ENCODE measurements at places on chromosomes 5 and 9.

DNA sequence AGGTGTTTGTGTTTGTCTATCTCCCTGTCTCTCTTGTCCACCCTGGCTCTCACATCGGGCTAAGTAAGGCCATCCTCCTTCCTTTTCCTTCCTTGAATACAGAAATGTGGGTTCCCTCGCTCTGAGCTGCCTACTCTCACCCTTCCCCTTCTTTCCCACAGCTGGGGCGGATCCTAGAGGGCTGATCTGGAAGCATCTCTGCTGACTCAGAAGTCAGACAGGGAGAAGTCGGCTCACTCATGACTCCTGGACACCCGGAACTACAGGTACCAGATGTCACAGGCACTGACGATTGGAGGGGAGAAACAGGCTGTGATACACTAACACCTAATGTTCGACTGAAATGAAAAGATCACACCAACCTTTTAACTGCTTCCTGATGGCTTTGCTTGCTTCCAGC is 41.3 kb downstream of the PTPN3 start:
- DNase-seq = no peak
- H3K4me1 ChIP-seq = peaks cover 36% of the 10 kb centered on the region
- H3K4me3 ChIP-seq = no peak overlapping the region

- no peaks in the 10 kb centered on the region for H3K36me3 ChIP-seq
- H3K4me3 ChIP-seq = no peak overlapping the region
- no peak overlapping the region for H3K27ac ChIP-seq
Measured at GRCh38 chr5:110815916-110816605, 77.3 kb downstream of the SLC25A46 start.

GRCh38 chr5:55855509-55855908 is 4.4 kb downstream of the IL31RA start:
- no peaks in the 10 kb centered on the region for H3K27me3 ChIP-seq
- H3K36me3 ChIP-seq = no peaks in the 10 kb centered on the region
- no peak overlapping the region for H3K4me3 ChIP-seq

- H3K27ac ChIP-seq = no peak overlapping the region
- H3K4me3 ChIP-seq = no peak overlapping the region
- no peaks in the 10 kb centered on the region for H3K4me1 ChIP-seq
Measured at GRCh38 chr9:107227774-107228173, 55.3 kb upstream of the RAD23B start.

DNA sequence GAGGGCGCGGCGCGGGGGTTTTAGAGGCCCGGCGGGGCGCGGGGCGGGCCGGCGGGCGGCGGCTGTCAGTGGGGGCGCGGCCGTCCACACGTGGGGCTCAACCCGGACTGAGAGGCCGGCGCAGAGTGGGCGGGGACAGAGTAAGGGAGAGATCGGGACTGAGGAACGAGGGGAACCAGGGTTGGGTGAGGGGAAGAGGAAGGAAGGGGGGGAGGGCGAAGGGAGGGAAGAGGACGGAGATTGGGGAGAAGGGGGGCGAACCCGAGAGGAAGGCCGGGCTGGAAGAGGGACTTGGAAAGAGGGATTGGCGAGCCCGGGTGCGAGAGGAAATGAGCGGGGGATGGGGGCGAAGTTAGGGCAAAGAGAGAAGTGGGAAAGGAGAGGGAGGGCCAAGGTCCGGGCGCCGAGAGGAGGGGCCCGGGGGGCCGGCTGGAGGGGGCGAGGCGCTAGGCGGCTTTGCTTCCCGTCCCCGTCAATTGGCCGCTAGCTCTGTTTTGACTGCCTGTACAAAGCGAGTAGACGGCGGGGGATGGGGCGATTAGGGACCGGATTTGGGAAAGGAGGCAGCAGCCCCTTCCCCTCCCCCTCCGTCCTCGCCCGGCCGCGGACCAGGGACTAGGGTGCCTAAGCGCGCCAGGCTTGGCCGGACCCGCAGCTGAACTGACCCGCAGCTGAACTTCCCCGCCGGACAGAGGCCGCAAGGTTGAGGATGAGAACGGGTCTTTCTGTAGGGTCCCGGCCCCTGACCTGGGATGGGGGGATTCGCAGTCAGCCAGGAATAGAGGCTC is 399 bp upstream of the FBN2 start:
- DNase-seq = peak; percentile 52
- H3K27me3 ChIP-seq = peaks cover 3% of the 10 kb centered on the region
- peaks cover 20% of the 10 kb centered on the region for H3K4me1 ChIP-seq
- H3K27ac ChIP-seq = peak overlapping the region; percentile 61
- H3K4me3 ChIP-seq = peak overlapping the region; percentile 90

- no peaks in the 10 kb centered on the region for H3K36me3 ChIP-seq
- peak; percentile 36 for DNase-seq
- no peaks in the 10 kb centered on the region for H3K27me3 ChIP-seq
- no peak overlapping the region for H3K4me3 ChIP-seq
- peaks cover 12% of the 10 kb centered on the region for H3K4me1 ChIP-seq
Measured at GRCh38 chr5:148556835-148557234, 97.5 kb downstream of the HTR4 start.

DNA sequence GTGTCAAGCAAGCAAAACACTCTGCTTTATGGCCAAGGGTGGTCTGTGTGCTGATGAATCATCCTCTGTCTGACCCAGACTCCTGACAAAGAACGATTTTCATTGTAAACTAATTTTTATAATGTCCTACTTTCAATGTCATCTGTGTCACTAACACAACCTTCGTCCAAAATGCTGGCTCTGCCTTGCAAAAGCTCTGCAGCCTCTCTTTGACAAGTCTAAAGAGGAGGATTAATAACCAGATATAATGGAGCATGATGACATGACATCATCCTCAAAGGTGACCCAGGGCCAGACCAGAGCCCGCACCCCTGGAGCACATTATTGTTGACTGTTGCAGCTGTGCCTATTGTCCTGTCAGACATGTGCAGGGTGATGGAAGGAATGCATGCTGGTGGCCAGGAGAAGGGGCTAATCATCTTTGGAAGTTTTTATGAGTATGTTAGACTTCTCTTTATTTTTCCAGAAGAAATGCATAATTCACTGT is 589.4 kb downstream of the NR2F1-AS1 start:
- no peaks in the 10 kb centered on the region for H3K4me1 ChIP-seq
- H3K36me3 ChIP-seq = no peaks in the 10 kb centered on the region
- H3K27ac ChIP-seq = no peak overlapping the region
- H3K4me3 ChIP-seq = no peak overlapping the region
- no peak for DNase-seq

GRCh38 chr9:18360005-18360404 is 113.9 kb upstream of the ADAMTSL1 start:
- H3K36me3 ChIP-seq = no peaks in the 10 kb centered on the region
- H3K4me1 ChIP-seq = no peaks in the 10 kb centered on the region
- H3K27me3 ChIP-seq = no peaks in the 10 kb centered on the region
- no peak for DNase-seq
- H3K4me3 ChIP-seq = no peak overlapping the region

DNA sequence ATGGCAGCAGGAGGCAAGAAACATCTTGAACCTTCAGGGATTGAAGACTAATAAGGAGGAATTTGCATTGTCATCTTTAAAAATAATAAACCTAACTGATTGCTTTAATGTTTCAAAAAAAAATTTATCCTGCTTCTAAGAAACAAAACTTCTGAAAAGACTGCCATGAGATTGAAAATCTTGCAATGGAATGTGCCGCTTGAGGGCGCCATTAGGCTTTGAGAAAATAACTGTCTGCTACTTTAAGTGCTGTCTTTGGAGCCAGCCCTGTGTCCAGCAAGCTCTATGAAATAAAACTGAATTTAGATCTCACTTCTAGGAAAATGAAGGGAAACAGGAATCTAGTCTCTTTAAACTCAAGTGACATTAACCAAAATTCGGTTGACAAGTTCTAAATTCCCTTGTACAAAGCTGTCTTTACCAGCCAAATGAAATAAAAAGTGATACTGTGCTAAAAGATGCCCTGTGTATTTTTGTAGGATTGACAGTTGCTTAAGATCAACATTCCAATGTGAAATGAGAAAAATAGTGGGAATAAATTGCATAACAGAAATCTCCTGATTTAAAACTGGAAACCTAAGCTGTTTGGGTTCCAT is 79.4 kb downstream of the ESM1 start:
- DNase-seq = no peak
- H3K27me3 ChIP-seq = peaks cover 20% of the 10 kb centered on the region
- H3K36me3 ChIP-seq = no peaks in the 10 kb centered on the region
- H3K27ac ChIP-seq = no peak overlapping the region

DNA sequence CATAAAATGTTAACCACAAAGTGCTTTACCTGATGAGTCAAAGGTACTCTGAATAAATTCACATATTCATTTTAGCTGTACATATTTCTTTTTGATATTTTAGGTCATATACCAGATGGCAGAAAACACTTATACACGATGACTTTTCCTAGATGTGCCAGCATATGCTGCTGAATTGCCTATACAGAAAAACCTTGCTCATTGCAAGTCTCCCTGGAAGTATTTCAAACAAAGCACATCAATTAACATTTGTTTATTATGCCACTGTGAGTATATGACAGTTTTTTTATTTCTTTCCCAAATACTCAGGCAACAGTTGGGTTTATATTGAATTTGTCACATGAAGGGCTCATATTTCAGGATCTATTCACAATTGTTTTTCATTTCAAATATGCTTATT is 180.8 kb downstream of the TMEM232 start:
- H3K4me3 ChIP-seq = no peak overlapping the region
- no peak for DNase-seq
- H3K27ac ChIP-seq = no peak overlapping the region
- H3K4me1 ChIP-seq = no peaks in the 10 kb centered on the region
- H3K36me3 ChIP-seq = no peaks in the 10 kb centered on the region

GRCh38 chr5:18023275-18023674 is 389.0 kb downstream of the TAF11L14 start:
- no peak overlapping the region for H3K4me3 ChIP-seq
- no peak overlapping the region for H3K27ac ChIP-seq
- no peak for DNase-seq
- H3K4me1 ChIP-seq = no peaks in the 10 kb centered on the region
- no peaks in the 10 kb centered on the region for H3K27me3 ChIP-seq
- H3K36me3 ChIP-seq = no peaks in the 10 kb centered on the region

- no peak overlapping the region for H3K27ac ChIP-seq
- H3K36me3 ChIP-seq = peaks cover 7% of the 10 kb centered on the region
- DNase-seq = no peak
- H3K4me3 ChIP-seq = no peak overlapping the region
- no peaks in the 10 kb centered on the region for H3K27me3 ChIP-seq
Measured at GRCh38 chr9:7145361-7146069, 387.7 kb downstream of the KDM4C start.

GRCh38 chr5:158855510-158855909 is 244.2 kb downstream of the EBF1 start:
- H3K4me1 ChIP-seq = no peaks in the 10 kb centered on the region
- H3K4me3 ChIP-seq = no peak overlapping the region
- H3K36me3 ChIP-seq = no peaks in the 10 kb centered on the region
- no peak overlapping the region for H3K27ac ChIP-seq
- H3K27me3 ChIP-seq = peaks cover 3% of the 10 kb centered on the region
- DNase-seq = no peak

- no peak for DNase-seq
- peaks cover 62% of the 10 kb centered on the region for H3K4me1 ChIP-seq
- no peak overlapping the region for H3K4me3 ChIP-seq
- no peaks in the 10 kb centered on the region for H3K36me3 ChIP-seq
- no peaks in the 10 kb centered on the region for H3K27me3 ChIP-seq
Measured at GRCh38 chr5:119358530-119358900, 2.7 kb downstream of the TNFAIP8 start.

- no peak for DNase-seq
- no peak overlapping the region for H3K4me3 ChIP-seq
- no peaks in the 10 kb centered on the region for H3K36me3 ChIP-seq
- no peaks in the 10 kb centered on the region for H3K27me3 ChIP-seq
- no peak overlapping the region for H3K27ac ChIP-seq
Measured at GRCh38 chr9:70395652-70396051, 18.8 kb downstream of the KLF9 start.

GRCh38 chr9:124940521-124940893 is 376 bp downstream of the GOLGA1 start:
- H3K36me3 ChIP-seq = no peaks in the 10 kb centered on the region
- no peak for DNase-seq
- H3K4me1 ChIP-seq = peaks cover 4% of the 10 kb centered on the region
- peak overlapping the region; percentile 94 for H3K4me3 ChIP-seq
- peak overlapping the region; percentile 87 for H3K27ac ChIP-seq

GRCh38 chr9:4701526-4701925 is 22.2 kb downstream of the CDC37L1 start:
- DNase-seq = no peak
- H3K36me3 ChIP-seq = peaks cover 3% of the 10 kb centered on the region
- H3K27me3 ChIP-seq = no peaks in the 10 kb centered on the region

GRCh38 chr5:110836851-110837250 is 98.0 kb downstream of the SLC25A46 start:
- H3K4me1 ChIP-seq = peaks cover 11% of the 10 kb centered on the region
- no peak overlapping the region for H3K27ac ChIP-seq
- H3K36me3 ChIP-seq = no peaks in the 10 kb centered on the region
- H3K27me3 ChIP-seq = peaks cover 3% of the 10 kb centered on the region
- H3K4me3 ChIP-seq = no peak overlapping the region
- DNase-seq = no peak

GRCh38 chr5:175784230-175784629 is 87.1 kb upstream of the CPLX2 start:
- H3K36me3 ChIP-seq = no peaks in the 10 kb centered on the region
- H3K4me3 ChIP-seq = no peak overlapping the region
- no peak for DNase-seq
- H3K27ac ChIP-seq = no peak overlapping the region
- H3K4me1 ChIP-seq = no peaks in the 10 kb centered on the region
- no peaks in the 10 kb centered on the region for H3K27me3 ChIP-seq

- peaks cover 6% of the 10 kb centered on the region for H3K4me1 ChIP-seq
- no peak for DNase-seq
- H3K27me3 ChIP-seq = no peaks in the 10 kb centered on the region
- H3K4me3 ChIP-seq = no peak overlapping the region
Measured at GRCh38 chr5:176151281-176151680, 86.9 kb upstream of the SIMC1 start.

- H3K4me1 ChIP-seq = peaks cover 3% of the 10 kb centered on the region
- no peaks in the 10 kb centered on the region for H3K27me3 ChIP-seq
- H3K4me3 ChIP-seq = no peak overlapping the region
- no peaks in the 10 kb centered on the region for H3K36me3 ChIP-seq
Measured at GRCh38 chr9:112080831-112081542, 94.1 kb downstream of the SUSD1 start.

- no peaks in the 10 kb centered on the region for H3K4me1 ChIP-seq
- no peak for DNase-seq
- H3K27me3 ChIP-seq = peaks cover 9% of the 10 kb centered on the region
- no peak overlapping the region for H3K4me3 ChIP-seq
Measured at GRCh38 chr9:131031005-131031641, 22.1 kb downstream of the LAMC3 start.

DNA sequence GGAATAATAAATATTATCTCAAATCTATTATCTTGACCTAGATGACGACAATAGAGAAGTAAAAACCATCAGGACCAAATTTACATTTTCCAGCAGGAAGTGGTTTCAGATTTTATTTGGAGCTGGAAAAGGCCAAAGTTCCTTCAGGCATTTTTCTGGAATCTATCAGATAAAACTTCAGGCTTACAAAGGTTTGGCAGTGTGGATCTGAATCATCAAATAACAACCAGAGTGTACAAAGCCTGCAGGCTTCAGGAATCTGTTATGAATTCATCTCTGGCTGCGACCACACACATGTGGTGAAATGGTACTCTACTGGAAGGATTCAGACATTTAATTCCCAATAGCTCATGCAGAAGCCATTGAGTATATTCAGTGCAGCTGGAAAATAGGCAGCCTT is 726.4 kb upstream of the GRAMD2B start:
- H3K36me3 ChIP-seq = no peaks in the 10 kb centered on the region
- DNase-seq = peak; percentile 7
- H3K27me3 ChIP-seq = no peaks in the 10 kb centered on the region

All from keratinocyte (primary cell).